ENCODE measurements at places on chromosomes 6 and 20.
A peak's percentile ranks its signal among the peaks of the same experiment; 100 is the strongest.

- no peak for DNase-seq
These were observed 40.4 kb upstream of the RAB22A start for GRCh38 chr20:58268936-58269619.

GRCh38 chr20:25013478-25014380, 21.2 kb upstream of the APMAP start:
- no peak for DNase-seq

GRCh38 chr6:8780653-8781052, 345.3 kb upstream of the SLC35B3 start:
- DNase-seq: no peak

DNA sequence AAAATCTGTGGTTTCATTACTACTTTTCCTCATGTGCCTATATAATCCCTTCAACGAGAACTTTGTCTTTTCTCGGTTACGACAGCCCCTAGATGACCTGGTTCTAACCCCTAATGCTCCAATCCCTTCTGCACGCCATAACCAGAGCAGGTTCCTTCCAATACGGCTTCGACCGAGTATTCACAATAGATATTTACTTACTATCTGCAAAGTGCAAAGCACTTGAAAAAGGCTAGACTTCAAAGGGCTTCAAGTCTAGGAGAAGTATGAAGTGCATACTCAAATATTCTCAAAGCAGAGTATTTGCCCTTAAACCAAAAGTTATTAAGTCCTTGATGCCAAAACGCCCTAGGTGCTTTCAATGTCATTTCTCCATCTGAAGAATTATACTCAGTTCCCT, 63.4 kb upstream of the NHSL1 start:
- no peak for DNase-seq

GRCh38 chr20:10648651-10649050, 25.1 kb downstream of the JAG1 start:
- DNase-seq: no peak

GRCh38 chr6:125444006-125444923, 142.5 kb upstream of the HDDC2 start:
- DNase-seq: peak; percentile 6

- no peak for DNase-seq
These were observed 29.7 kb downstream of the VPS52 start for GRCh38 chr6:33241968-33242367.

GRCh38 chr20:60587986-60588385, 629.8 kb downstream of the CDH26 start:
- no peak for DNase-seq

DNA sequence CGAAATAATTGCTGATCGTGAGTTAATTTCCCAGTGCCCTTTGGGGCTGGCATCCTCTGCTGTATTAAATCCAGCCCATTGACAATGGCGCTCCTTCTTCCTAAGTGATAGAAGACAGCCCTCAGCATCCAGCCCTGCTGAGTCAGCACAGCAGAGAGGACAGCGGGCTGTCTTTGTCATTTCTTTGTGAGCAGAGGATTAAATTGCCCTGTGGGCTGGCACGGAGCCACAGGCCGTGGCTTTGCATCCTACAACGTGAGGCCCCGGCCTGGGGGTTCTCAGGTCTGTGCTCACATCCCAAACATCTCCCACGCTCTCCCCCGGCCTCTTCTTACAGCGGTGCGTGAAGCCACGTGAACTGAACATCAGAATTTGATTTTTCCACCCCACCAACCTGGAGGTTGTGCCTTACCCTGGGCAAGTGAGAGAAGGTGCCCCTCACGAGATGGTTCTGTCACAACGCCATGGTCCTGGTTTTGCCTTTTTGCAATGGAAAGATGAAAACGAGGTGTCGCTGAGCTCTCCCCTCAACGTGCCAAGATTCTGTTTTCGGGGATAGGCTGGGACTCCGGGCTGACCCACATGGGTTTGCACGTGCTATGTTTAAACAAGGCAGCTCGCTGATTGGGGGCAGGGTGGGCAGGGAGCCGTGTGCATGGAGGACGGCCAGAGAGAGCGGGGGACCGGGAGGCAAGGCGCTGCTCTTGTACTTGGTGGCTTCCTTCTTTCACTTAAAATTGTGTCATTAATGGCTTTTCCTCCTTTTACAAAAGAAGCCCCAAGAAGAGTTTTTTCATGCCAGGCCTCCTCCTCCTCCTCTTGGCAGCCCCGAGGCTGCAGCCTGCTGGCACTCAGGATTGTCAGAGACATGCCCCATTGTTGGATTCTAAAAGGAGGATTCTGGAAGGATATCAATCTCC, 19.5 kb downstream of the CDH4 start:
- DNase-seq: no peak

DNA sequence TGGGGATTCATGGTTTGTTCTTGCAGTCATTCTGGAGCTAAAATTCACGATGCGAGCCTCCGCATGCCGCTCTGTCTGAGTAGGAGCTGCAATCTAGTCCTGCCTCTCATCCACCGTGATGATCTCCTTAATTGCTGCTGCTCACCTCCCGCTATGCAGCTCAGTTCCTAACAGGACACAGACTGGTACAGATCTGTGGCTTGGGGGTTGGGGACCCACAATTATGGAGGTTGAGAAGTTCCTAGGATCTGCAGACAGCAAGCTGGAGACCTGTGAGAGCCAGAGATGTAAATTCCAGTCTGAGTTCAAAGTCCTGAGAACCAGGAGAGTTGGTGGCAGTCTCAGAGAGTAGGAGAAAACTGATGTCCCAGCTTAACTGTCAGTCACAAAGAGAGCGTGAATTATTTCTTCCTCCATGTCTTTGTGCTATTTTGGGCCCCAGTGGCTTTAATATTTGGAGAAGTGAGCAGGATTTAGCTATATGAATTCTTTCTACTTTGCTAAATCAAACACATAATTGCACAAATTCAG, 378.7 kb upstream of the MAN1A1 start:
- DNase-seq: no peak

- DNase-seq: no peak
These were observed 308.4 kb downstream of the NRN1 start for GRCh38 chr6:5698318-5698717.

- no peak for DNase-seq
These were observed 893 bp downstream of the PRDM13 start for GRCh38 chr6:99607416-99608036.

DNA sequence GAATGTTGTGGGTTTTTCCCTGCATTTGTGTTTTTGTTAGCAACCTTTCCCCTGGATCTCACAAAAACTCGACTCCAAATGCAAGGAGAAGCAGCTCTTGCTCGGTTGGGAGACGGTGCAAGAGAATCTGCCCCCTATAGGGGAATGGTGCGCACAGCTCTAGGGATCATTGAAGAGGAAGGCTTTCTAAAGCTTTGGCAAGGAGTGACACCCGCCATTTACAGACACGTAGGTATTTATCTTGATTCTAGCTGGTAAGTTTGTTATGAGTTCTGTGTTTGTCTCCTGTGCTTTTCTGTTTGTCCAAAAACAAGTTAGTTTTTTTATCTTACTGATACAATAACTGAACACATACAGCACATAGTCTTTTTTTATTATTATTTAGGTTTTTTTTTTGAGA, 3.0 kb downstream of the SLC25A27 start:
- no peak for DNase-seq
